ENCODE measurements at places on chromosomes 11 and 22.

- no peak for DNase-seq
These were observed 7.3 kb upstream of the CEP295 start for GRCh38 chr11:93654226-93654625.

DNA sequence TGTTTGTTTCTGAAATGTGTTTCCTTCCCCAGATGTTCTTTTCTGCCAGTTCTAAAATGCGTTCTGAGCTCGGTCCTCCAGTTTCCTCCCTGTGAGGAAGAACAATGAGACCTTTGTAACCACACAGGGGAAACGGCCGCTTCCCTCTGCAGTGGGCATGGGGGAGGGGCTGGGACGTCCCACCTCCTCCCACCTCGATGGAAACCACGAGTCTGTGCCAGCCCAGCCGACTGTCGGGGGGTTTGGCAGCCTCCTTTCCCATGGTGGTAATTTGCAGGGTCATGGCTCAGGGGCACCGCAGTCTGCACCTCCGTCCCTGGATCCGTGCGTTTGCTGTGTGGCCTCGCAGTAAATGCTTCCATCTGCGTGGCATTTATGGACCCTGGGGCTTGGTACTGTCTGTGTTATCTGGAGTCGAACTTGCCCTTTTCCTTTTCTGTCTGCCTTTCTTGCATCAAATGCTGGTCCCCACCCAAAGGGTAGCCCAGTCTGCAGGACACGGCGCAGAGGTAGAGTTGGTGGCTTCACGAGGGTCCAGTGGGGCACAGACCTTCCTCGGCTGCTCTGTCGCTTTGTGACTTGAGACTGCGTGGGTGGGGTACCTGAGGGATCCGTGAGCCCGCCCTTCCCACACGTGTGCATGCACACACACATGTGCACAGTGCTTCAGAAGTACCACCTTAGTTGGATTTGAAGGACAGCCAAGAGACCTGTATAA lies 16.1 kb downstream of the LRP5 start:
- DNase-seq = no peak

DNA sequence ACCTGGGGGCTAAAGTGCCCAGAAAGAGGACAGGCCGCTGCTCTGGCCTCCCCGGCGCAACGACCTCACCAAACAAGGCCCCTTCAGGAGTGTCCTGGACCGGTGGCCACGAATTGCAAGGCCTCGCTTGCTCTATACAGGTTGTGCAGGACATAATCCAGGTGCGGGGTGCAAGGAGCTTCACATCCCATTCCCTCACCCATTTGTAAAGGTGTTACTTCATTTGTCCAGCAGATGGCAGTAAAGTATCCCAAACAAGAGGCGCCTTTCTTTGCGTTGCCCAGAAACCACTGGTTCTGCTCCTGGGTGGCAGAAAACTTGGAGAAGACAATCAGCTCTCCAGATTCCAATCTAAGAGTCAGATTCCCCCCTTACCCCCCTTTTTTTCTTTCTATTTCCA lies 35.9 kb upstream of the PRDM11 start:
- peak; percentile 91 for DNase-seq

GRCh38 chr11:125275905-125276618 lies 111.5 kb downstream of the PKNOX2 start:
- DNase-seq = no peak

DNA sequence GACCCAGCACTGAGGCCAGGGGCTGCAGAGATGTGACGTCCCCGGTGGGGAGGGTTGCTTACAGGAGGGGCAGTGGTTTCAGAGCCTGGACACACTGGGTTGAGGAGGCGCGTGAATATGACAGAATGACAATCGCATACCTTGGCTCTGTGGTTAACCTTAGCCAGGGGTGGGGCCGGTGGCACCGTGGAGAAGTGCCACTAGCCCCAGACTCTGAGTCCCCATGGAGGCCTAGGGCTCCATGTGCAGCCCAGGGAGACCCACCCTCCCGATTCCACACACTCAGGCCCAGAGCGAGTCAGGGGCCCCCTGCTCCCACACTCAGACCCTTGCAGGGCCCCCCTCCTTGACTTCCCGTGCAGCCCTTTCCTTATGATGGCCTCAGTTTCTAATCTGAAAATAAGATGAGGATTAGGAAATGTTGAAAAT lies 3.6 kb upstream of the ACR start:
- no peak for DNase-seq

GRCh38 chr11:17230867-17231851 lies 23.4 kb upstream of the PIK3C2A start:
- DNase-seq = no peak

GRCh38 chr11:65788821-65789220 lies 2.0 kb downstream of the OVOL1 start:
- DNase-seq = no peak

- DNase-seq = no peak
These were observed 587 bp upstream of the ALDH3B1 start for GRCh38 chr11:68009391-68010089.

DNA sequence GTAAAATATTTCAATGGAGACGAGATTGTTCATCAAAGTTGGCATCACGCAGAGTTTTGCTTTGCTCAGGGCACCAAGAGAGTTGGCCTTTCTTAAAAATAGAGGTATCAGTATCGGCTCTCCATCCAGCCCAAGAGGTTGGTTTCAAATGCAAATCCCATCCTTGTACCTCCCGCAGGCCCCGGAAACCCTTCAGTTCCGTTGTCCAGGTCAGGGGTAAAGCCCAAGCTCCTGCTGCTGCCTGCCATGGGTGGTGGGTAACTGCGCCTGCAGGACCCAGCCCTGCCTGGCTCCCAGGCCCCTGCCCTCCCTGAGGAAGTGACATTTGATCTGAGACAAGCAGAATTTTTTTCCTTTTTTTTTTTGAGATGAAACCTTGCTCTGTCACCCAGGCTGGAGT lies 49.3 kb upstream of the RTL6 start:
- DNase-seq = no peak

- no peak for DNase-seq
These were observed 108.5 kb downstream of the TP53I11 start for GRCh38 chr11:44842220-44842619.

DNA sequence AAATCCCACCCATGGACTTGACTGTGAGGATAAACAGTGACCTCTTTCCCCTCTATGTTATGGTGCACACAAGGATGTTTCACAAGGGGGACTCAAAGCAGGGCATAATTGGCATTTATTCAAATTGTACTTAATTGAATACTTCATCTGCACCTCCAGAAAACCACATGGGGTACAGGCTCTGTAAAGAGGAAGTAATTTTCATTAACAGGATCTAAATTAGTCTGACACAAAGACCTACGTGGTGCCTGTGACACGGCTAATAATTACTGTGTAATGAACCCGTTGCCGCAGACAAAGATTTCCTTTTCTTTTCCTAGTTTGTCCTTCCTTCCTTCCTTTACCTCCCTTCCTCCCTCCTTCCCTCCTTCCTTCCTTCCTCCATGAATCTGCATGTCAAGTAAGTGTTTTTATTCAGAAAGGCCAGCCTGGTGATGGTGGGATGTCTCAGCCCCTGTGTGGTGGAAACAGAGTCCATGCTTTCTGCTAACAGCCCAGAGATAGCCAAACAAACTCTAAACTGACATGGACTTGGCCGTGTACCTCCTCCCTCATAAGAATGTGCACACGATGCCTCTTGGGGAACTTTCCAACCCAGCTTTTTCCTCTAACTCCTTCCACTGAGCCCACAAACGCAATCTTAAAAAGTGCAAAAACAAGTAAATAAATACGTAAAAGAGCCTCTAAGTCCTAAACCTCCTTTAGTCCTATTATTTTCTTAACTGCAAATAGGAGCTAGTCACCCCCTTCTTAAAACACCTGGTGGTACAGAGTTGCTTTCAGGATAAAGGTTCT lies 118.8 kb downstream of the INSC start:
- no peak for DNase-seq

DNA sequence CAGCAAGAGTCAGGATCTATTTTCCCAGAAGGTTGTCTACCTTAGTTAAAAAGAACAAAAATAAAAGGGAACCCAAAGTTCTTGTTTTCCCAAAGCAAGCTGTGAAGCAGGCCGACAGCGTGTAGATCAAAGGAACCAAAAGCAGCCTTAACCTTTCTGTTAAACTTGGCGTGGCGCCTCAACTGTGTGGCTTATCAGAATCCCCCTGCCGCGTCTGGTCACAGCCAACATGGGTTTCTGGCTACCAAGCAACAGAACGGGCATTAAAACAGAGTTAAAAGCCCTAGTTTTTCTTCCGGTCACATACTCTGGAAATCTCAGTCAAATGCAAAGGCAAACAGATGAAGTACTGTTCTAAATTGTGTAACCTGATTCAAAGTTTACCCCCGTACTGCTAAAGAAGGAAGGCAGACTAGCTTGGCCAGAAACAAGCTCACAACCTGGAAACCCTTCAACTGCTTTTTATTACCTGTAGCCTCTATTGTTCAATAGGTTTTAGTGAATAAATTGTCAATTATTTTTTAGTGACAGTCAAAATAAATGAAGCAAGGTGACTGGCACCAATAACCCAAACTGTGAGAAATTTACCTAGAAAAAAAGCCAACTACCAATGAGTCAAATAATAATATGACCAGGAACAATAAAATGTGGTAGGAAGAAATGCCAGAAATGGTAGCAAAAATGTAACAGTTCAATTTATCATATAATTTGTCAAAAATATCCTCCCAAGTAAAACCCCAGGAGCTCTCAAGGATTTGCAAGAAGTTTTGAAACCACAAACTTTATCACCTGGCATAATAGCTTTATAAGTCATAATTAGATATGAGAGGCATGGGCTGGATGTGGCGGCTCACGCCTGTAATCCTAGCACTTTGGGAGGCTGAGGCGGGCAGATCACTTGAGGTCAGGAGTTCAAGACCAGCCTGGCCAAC lies 21.4 kb downstream of the CHKA start:
- DNase-seq = peak; percentile 64

GRCh38 chr11:27233654-27234042 lies 129.4 kb downstream of the CCDC34 start:
- DNase-seq = no peak

- DNase-seq = no peak
These were observed 120.1 kb downstream of the GALNT18 start for GRCh38 chr11:11501546-11502262.

DNA sequence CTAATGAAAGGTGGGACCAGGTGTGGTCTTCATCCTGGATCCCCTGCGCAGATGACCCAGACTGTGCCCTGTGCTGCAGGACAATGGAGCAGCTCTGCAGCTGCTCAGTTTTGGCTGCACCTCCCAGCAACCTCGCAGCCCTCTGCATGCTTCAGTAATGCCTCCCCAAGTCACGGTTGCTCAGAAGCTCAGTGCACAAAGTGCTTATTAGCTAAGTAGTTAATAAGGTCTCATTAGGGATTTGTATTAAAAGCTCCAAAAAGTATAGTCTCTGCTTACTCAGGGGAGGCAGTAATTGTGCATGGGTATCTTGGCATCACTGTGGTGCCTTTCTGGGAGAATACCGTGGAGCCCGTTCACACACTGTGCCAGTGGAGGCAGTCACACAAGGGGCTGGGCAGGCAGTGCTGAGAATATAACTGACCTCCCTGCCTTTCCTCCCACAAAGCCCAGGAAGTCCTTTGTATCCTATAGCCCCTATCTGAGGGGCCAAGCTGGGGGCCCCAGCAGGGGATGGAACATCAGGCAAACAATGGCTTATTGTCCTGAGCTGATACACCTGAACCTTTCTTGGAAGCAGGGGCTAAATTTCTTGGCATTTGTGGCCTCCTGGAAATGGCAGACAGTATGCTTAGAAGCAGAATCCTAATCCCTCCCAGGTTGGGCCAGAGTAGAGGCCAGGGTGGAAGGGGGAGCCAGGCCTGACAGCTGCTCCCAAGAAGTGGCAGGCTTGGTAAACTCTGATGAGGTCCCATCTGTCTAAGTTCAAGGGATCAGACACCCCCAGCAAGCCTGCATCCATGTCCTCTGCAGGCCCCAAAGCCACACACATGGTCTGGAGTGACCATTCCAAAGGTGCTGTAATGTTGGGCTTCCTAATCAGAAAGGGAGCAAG lies 125.5 kb upstream of the PARVA start:
- DNase-seq = peak; percentile 27

- DNase-seq = no peak
These were observed 91.8 kb upstream of the LDLRAD3 start for GRCh38 chr11:35852056-35852455.

- DNase-seq = peak; percentile 60
These were observed 3.1 kb upstream of the MN1 start for GRCh38 chr22:27804470-27805297.

DNA sequence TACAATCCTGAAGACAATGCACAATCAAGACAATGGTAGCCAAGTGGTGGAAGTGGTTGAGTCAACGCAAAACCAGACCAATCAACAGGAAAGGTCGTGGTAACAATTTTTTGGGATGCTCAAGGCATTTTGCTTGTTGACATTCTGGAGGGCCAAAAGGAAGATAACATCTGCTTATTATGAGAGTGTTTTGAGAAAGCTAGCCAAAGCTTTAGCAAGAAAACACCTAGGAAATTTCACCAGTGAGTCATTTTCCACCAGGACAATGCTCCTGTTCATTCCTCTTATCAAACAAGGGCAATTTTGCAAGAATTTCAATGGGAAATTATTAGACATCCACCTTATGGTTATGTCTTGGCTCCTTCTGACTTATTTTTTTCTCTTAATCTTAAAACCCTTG lies 1932.2 kb upstream of the RAG2 start:
- DNase-seq = peak; percentile 49

DNA sequence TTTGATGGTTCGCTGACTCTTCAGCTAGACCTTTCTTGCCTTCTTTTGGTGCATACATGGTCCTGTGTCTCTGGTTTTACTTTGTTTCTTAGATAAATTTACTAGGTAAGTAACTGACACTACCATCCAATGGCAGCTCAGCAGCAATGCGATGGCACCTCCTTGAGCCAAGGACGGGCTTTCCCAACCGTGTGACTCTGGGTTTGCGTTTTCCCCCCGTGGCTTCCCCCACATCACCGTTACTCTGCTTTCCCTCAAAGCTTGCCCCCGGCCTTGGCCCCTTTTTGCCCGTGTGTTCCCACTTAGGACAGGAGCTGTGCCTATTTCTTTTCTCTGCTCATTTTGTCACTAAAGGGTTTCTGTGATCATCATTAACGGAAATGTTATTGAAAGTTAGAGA lies 41.5 kb downstream of the TBC1D22A start:
- no peak for DNase-seq

GRCh38 chr11:59261150-59261549 lies 48.4 kb upstream of the MPEG1 start:
- peak; percentile 86 for DNase-seq

DNA sequence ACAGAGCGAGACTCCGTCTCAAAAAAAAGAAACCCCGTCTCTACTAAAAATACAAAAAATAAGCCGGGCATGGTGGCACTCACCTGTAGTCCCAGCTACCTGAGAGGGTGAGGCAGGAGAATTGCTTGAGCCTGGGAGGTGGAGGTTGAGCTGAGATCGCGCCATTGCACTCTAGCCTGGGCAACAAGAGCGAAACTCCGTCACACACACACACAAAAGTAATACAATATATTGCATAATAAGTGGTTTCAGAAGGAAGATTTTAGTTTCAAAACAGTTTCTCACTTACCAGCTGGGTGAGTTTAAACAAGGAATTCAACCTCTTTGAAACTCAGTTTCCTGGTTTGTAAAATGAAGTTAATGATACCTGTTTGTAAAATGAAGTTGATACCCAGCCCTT lies 32.7 kb upstream of the HTR3A start:
- DNase-seq = no peak

GRCh38 chr22:10741210-10741609 lies 4786.8 kb upstream of the OR11H1 start:
- no peak for DNase-seq

GRCh38 chr11:30488304-30488998 lies 97.7 kb downstream of the MPPED2 start:
- peak; percentile 44 for DNase-seq

GRCh38 chr11:118169300-118170140 lies 6.9 kb downstream of the SCN2B start:
- no peak for DNase-seq
